ENCODE measurements at places on chromosomes 7 and 10.

GRCh38 chr10:101452593-101452992 is 98.6 kb downstream of the BTRC start:
- DNase-seq: no peak

GRCh38 chr10:131165092-131165491 is 146.4 kb downstream of the TCERG1L start:
- DNase-seq: no peak

- DNase-seq: no peak
Measured at GRCh38 chr10:36556468-36556867, 568.9 kb upstream of the ANKRD30A start.

DNA sequence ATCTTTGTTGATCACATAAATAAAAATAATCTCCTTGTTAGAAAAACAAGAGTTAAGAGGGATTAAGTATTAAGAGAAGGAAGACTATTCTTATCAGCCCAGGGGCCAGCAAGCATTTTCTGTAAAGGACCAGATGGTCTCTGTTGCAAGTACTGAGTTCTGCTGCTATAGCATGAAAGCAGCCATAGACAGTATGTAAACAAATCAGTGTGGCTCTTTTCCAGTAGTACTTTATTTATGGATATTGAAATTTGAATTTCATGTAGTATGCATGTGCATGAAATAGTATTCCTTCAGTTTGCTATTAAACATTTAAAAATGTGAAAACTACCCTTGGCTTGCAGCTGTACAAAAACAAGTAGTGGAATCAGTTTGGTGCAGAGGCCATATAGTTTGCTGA is 81.7 kb downstream of the STK31 start:
- DNase-seq: no peak

DNA sequence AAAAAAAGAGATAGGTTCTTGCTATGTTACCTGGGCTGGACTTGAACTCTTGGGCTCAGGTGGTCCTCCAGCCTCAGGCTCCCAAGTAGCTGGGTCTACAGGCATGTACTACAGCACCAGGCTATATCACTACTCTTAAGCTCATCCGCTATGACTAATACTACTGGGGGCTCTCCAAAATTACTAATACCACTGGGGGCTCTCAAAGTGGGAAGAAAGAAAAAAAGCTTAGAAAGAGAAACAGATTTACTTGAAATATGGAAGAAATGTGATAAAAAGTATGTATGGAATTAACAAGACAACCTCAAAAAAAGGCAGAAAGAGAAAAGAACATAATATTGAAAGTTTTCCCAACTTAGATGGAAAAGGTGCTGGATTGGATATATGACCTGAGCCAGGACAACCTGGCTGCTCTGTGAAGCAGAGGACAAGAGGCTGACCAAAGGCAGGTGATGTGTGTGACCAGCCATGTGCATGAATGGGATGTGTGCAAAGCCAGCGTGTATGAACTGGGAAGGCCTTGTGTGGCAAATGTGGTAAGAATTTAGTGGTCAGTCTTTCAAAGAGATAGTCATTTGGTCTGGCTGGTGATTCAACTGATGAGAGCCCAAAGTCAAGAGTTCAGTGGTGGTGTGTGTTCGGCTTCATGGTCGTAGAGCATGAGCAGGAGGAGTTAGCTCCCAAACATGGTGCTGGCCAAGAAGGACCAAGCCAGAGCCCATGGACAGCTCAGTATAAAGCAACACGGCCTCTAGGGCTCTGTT is 232.4 kb upstream of the KLF14 start:
- DNase-seq: no peak

- DNase-seq: no peak
Measured at GRCh38 chr10:30403494-30403893, 30.5 kb upstream of the MAP3K8 start.

DNA sequence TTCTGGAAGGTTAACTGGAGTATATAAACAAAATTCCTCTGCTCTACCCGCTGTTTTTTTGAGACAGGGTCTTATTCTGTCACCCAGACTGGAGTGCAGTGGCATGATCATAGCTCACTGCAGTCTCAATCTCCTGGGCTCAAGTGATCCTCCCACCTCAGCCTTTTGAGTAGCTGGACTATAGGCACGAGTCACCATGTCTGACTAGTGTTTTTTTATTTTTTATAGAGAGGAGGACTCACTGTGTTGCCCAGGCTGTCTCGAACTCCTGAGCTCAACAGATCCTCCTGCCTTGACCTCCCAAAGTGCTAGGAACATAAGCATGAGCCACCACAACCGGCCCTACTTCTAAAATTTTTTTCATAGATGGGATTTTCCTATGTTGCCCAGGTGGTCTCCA is 2.2 kb downstream of the RAB18 start:
- DNase-seq: no peak

DNA sequence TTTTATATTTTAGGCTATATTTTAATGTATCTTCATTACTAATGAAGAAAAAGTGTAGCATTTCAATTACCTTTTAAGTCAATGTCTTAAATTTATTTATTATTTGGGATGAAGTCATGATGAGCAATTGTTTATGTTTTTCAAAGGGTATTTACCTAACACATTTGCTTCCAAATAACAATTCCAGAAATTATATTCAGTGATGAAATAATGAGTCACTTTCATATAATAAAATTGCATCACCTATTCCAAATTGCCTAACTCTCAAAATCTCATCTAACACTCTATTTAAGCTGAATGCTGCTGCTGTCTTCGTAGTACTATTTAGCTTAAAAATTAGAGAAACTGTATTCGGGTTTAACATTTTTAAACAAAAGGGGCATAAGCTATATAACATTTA is 97.7 kb downstream of the PRKG1 start:
- DNase-seq: no peak

DNA sequence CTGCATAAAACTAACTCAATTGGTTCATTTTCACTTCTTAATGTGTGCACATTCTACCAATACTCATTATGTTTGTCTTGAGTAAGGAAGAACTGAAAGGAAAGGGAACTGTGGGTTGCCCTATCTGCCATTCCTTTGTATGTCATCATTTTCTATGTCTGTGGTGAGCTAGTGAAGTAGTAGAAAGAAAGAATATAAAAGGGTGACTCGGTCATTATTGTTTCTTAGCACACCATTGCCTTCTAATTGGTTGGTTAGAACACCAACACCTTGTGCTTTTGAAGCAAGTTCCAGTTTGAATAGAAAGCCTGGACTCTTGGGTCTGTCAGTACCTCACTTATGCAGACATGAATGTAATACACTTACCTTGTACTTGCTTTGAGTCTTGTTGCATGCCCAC is 64.3 kb upstream of the MDFIC start:
- DNase-seq: no peak

DNA sequence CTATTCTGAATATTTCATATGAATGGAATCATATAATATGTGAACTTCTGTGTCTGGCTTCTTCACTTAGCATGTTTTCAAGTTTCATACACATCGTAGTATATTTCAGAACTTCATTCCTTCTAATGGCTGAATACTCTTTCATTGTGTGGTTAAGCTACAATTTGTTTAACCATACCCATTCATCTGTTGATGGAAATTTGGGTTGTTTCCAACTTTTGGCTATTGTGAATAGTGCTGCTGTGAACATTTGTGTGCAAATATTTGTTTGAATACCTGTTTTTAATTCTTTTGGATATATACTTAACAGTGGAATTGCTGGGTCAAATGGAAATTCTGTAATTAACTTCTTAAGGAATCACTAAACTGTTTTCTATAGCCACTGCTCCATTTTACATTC is 86.0 kb upstream of the MDFIC start:
- DNase-seq: no peak

GRCh38 chr7:17487343-17487742 is 188.9 kb downstream of the AHR start:
- DNase-seq: no peak

- DNase-seq: no peak
Measured at GRCh38 chr7:1943933-1944618, 274.0 kb downstream of the ELFN1 start.

- DNase-seq: no peak
Measured at GRCh38 chr10:120508393-120508792, 51.4 kb downstream of the PLPP4 start.

GRCh38 chr7:50531401-50531911 is 33.7 kb downstream of the DDC start:
- DNase-seq: no peak

DNA sequence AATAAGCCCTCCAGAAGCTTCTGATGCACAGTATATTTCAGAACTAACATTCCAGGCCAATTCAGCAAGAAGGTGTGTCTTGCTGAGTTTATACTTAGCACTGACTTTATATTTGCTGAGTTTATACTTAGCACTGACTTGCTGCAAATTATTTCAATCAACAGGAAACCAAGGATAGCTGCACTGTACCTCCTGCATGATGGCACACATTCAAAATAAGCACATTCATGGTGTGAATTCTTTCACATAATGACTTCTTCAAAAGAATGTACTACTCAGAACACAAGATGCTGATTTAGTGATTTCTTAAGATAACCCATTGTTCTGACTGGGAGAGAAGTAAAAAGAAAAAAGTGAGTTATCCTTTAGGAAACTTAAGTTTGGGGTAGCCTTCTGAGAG is 52.0 kb downstream of the JAZF1 start:
- DNase-seq: no peak

DNA sequence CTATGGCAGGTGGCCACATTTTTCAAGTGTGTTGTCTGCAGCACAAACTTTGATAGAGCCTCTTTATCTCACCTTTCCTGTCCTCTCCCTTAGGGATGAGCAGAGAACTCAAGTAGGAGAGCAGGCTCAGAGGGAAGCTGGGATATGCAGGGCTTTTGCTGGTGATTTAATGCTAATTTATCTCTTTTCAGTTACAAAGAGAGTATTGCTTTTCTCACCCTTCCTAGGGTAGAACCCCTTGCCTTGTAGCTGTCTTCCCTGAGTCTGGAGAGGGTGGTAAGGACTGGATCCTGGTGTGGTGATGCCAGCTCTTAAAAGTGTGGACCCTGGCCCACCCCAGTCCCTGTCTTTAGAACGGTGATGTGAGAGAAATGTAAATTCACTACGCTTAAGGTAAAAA is 1061.4 kb downstream of the TYW1 start:
- DNase-seq: no peak

- DNase-seq: peak; percentile 58
Measured at GRCh38 chr7:118214051-118214832, 10.3 kb upstream of the ANKRD7 start.

- DNase-seq: no peak
Measured at GRCh38 chr10:120861178-120861855, 10.2 kb downstream of the WDR11 start.

DNA sequence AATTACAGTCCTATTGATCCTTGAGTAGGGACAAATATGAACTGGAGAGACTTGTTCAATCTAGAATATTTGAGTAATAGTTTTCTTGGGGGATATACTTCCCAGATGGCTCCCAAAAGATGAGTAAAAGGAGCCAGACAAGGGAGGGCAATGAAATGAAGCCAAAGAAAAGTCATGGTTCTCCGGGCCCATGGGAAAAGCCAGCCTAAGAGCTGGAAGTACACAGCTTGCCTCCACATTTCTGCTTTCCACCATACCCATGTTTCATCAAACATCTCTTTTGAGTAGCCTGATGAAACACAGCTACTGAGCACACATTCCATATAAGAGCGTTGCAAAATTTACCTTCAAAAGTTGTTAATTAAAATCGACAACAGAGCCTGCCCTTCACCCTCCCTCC is 535.0 kb upstream of the FZD8 start:
- DNase-seq: no peak

DNA sequence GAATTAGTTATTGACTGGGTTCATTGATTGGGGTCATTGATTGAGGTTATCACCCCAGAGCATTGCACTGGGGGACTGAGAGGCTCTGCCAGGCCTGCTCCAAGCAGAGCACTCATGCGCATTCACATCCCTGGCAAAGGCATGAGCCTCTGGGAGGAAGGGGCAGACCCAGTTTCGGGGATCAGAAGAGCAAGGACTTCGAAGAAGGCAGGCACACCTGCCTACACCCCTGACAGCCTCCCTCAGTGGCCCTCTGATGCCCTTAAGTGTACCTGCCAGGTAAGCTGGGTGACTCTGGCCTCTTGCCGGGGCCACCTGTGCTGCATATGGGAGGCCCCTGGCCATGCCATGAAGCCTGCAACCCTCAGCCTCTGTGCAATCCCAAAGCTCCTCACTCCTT is 181.1 kb downstream of the PTPN20 start:
- no peak for DNase-seq

- DNase-seq: peak; percentile 45
Measured at GRCh38 chr7:151315038-151315655, 26.5 kb upstream of the NUB1 start.

DNA sequence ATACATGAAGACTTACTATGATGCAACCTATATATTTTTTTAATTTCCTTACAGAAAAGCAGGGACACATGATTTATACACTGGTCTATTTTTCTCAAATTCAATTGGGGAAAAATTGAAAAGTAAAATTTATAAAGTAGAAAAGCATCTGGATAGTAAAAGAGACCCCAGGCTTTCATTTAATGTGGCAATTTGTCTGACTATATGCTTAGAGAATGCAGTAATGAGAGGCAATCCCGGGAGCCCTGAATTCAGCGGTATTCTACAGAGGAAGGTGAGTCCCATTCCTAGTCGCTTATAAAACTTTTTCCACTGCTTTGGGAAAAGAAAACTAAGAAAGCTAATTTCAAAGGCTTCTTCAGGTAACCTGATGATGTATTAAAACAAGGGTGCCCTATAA is 167.1 kb downstream of the SEMA3D start:
- no peak for DNase-seq

DNA sequence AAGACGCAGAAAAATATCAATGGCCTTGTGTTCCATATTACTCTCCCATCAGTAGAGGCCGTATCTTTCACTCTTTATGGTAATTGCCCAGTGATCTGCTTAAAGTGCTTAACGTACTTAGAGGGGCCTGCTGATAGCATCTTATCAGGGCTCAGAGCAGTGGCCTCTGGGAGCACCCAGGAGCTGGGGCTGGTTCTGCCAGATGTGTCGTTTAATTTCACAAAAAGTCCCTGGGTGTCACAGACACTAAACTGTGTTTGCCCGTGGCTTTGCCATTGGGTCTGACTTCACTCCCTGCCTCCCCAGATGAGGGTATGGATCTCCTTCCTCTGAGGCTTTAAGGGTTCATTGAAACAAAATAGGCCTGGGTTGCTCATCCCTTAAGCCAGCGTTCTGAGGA is 435.3 kb downstream of the GATA3 start:
- no peak for DNase-seq

GRCh38 chr10:54800741-54801421 is at the start of gene PCDH15:
PCDH15 (minus strand) TSS chr10:54801231; CDS start chr10:54664262, 136,969 bp downstream.
- no peak for DNase-seq

DNA sequence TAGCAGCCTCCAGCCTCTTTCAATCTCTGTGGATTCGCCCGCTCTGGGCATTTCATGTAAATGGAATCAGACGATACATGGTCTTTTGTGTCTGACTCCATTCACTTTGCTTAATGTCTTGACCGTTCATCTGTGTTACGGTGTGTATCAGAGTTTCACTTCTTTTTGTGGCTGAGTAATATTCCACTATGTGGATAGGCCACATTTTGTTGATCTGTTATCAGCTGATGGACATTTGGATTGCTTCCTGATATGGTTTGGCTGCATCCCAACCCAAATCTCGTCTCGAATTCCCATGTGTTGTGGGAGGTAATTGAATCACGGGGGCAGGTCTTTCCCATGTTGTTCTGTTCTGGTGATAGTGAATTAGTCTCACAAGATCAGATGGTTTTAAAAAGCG is 109.0 kb downstream of the LHPP start:
- DNase-seq: no peak
